ENCODE measurements at places on chromosomes 11 and 22.

GRCh38 chr22:31556627-31557203 is 60.4 kb downstream of the SFI1 start:
- no peak for DNase-seq

DNA sequence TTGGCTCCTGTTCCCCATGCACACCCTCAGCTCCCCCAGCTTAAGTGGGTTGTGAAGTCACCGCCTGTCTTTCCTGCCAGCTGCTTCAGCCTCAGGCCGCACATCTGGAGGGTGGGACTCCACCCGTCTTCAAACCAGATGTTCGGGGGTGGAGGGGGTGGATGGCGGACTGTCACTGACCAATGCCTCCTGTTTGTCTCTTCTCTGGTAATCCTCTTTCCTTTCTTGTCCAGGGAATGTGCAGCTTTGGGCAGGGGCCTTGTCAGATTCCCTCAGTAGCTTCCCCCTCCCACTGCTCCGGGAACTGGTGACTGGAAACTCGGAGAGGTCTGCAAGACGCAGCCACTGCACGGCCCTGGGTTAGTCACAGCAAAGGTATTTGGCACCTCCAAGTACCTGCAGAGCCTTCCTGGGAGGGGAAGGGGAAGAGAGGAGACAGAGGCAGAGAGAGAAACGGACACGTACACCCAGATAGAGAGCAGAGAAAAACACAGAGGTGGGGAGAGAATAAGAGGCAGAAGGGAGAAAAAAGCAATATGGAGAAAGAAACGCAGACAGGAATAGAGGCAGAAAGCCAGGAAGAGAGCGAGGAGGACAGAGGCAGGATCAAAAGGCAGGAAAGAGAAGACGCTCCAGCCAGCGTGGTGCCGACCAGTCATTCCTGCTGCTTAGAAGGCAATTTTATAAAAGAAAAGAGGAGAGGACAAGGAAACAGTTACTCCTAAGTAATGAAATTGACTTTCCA is 56.1 kb upstream of the TIMP3 start:
- no peak for DNase-seq

- no peak for DNase-seq
These were observed 36.4 kb downstream of the KCNQ1 start for GRCh38 chr11:2481253-2481652.

- DNase-seq, result no peak
These were observed 1.0 kb downstream of the TSSK2 start for GRCh38 chr22:19132153-19132552.

DNA sequence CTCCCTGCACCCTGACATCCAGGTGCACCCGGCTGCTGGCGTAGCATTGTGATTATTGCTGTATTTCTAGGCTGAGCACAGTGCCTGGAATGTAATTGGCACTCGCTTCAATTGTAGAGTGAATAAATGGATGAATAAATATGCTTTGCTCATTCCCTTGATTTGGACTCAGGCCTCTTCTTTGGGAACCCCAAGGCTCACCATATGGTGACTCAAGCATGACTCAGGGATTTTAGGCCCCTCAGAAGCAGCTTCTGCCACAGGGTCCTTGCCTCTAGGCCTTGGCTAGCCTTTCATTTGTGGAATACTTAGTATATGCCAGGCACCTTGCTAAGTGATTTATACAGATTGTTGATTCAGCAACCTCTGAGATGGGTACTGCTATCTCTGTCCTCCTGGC is 78.9 kb downstream of the GRIK4 start:
- no peak for DNase-seq

DNA sequence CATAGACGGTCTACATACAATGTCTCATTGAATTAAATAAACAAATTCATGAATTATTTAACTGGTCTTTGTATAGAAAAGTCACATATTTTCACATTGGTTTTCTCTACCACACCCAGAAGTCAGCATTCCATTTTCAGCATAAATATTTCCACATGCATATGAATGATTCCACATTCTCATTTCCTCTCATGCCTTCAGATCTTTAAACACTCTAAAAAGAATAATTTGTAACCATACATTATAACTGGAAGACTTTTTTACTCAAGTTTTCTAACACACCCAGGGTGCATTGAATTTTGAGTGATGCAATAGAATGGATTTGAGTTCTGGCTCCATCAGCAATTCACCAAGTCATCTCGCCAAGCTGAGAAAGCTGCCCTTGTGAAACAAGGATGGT is 501.8 kb upstream of the TENM4 start:
- no peak for DNase-seq

GRCh38 chr11:1642288-1643145 is 12.9 kb downstream of the KRTAP5-5 start:
- no peak for DNase-seq

GRCh38 chr11:76408171-76408965 is 27.2 kb downstream of the GVQW3 start:
- DNase-seq, result no peak

DNA sequence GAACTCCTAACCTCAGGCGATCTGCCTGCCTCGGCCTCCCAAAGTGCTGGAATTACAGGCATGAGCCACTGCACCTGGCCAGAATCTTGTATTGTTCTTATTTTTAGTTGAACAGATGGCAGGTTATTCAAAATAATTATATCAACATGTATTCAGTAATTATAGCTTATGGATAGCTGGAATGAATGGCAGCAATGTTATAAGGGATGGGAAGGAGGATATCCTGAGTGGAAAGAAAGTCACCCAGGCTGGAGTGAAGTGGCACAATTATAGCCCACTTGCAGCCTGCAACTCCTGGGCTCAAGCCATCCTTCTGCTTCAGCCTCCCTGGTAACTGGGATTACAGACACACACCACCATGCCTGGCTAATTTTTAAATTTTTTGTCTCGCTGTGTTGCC is 88.1 kb downstream of the MED15 start:
- DNase-seq, result no peak

DNA sequence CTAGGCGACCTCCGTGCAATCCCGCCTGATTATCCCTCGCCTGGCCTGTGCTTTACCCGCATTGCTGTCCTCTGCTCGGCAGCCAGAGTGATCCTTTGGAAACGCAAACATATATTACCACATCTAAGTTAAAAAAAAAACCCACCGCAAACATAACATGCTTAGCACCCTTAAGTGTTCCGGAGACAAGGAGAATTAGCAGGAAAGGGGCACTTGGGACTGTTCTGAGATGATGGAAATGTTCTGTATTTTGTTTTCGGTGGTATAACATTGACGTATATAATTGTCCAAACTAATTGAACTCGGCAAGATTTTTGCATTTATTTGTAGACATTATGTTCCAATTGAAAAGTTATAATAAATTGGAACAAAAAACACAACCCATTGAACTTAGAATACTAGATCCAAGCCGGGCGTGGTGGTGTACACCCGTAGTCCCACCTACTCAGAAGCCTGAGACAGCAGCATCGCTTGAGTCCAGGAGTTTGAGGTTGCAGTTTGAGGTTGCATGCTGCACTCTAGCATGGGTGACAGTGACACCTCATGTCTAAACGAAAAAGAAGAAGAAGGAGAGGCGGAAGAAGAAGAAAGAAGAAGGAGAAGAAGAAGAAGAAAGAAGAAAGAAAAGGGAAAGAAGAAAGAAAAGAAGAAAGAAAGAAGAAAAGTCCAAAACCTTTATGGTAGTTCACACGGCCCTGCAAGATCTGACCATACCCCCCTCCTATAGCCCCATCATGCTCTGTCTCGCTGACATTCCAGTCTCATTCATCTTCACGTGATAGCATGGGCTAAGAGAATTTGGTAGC is 604 bp upstream of the POLR3H start:
- DNase-seq, result no peak

DNA sequence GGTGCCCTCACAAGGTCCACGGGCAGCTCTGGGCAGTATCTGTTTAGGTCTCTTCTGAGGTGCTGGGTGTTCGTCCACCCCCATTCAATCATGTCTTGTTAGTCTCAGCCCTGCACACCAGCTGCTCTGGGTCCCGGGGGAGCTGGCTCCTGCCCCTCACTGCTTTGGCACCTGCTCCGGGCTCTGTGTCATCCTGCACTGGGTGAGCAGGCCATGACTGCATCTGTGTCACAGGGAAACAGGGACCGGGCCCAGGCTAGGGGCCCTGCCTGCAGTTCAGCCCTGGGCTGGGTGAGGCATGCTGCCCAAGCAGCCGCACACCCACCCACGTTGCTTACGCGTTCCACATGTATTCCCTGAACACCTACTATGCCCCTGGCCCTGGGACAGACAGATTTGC is 43.9 kb downstream of the ELFN2 start:
- no peak for DNase-seq

DNA sequence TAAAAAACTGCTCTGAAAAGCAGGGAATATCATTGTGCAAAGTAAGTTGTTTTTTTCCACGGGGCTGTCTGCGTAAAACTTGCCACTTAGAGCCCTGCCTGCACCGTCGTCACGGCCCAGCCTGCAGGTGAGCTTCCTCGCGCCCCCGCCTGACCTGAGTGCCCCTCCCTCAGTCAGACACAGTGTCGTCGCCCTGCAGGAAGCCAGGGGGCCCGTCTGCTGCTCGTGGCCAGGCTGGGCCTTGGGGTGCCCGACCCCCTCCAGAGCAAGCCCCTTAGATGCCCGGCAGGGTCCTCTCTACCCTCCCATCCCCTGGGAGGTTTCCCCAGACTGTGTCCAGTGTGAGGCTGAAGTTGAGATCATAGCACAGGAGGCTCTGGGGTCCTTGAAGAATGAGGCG is 31.6 kb downstream of the SBF1 start:
- DNase-seq, result no peak

DNA sequence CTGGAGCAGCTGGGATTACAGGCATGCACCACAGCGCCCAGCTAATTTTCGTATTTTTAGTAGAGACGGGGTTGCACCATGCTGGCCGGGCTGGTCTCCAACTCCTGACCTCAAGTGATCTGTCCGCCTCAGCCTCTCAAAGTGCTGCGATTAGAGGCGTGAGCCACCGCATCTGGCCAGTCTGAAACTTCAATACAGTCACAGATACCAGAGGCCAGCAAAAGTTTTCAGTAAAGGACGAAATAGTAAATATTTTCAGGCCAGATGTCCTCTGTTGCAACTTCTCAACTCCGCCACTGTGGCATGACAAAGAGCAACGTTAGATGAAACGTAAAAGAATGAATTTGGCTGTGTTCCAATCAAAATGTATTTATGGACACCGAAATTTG is 403.6 kb downstream of the MN1 start:
- DNase-seq, result no peak

DNA sequence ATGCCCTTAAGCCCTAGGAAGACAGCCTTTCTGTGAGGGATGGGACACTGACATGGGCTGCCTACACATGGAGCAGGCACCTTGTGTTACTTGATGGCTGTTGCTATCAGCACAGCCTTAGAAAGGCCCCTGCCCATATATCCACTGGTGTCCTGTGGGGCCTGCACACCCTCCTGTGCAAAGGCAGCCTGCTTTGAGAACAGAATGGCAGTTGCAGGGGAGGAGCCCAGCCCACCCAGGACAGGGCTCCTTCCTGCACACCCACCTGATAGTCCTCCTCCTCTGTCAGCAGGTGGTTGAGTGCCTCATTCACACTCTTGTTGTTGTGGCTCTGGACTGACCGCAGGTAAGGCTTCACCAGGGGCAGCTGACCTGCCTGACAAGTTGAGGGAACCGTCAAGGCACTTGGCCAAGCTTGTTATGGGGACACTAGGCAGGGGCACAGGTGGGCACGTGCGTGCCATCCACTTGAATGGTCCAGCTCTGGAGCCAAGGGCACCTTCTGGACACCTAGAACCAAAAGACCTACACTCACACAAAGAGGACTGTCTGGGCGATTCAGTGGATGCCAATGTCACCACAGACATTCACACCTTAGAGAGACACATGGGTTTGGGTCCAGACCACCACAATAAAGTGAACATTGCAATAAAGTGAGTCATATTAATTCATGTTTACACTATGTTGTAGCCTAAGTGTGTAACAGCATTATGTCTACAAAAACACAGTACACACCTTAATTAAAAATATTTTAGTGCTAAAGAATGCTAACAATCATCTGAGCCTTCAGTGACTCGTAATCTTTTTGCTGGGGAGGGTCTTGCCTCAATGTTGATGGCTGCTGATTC is 9.4 kb upstream of the SLC25A1 start:
- no peak for DNase-seq
